ENCODE measurements at places on chromosomes 2 and 18.

GRCh38 chr2:56450047-56450446 lies 266.3 kb downstream of the CCDC85A start:
- no peak for DNase-seq

DNA sequence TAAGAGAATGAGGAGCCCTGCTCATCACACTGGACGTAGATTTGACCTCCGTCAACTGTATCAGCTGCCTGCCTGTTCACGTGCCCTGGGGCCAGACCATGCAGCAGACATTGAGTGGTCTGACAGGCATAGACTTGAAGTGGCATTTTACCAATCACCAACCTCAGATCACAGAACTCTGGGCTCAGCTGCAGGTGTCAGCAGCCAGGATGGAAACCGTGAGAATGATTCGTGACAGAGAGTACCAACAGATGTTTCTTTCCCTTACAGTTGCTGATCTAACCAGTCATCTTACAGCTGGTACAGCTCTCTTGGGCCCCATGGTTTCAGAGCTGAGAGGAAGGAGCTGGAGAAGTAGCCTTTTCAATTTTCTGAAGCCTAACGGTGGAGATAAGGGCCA lies 148.9 kb downstream of the EN1 start:
- no peak for DNase-seq

DNA sequence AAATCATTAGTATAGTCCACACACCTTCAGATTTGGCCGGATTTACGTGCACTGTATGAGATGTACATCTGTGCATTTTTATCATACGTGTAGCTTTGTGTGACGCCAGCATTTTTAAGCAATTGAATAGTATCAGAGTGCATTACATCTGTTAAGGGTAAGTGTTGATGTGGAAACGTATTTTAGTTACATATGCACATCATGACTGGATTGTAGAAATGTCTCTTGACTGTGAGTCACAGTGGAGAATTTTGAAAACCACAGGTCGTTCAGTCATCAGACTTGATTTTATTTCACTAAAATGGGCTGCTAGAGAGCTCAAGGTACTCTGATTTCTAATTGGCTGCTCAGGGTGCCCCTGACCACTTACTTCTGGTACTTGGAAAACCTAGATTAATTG lies 5.4 kb upstream of the GPBAR1 start:
- no peak for DNase-seq

DNA sequence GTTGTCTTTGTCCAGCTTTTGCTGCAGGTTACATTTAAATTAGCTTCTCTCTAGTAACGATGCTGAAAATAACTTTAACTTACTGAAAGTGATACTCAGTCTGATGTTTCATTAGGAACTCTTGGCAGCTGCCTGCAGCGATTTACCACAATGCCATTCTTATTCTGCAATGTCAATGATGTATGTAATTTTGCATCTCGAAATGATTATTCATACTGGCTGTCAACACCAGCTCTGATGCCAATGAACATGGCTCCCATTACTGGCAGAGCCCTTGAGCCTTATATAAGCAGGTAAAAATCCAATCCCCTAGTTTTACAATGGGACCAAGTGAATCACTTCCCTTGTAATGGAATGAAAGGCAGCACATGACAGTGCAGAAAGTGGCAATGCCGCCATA lies 16.3 kb upstream of the MFF start:
- DNase-seq, result no peak

DNA sequence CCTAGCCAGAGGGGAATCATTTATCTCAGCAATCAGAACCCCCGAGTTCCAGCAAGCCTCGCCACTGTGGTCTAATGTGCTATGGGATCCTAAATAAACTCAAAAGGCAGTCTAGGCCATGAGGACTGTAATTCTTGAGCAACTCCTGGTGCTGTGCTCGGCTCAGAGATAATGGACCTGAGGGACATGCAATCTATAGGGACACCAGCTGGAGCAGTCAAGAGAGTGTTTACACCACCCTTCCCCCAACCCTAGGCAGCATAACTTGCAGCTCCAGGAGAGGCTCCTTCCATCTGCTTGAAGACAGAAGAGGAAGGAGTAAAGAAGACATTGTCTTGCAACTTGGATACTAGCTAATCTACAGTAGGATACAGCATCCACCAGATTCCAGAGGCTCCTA lies 225.5 kb upstream of the KLHL14 start:
- no peak for DNase-seq

DNA sequence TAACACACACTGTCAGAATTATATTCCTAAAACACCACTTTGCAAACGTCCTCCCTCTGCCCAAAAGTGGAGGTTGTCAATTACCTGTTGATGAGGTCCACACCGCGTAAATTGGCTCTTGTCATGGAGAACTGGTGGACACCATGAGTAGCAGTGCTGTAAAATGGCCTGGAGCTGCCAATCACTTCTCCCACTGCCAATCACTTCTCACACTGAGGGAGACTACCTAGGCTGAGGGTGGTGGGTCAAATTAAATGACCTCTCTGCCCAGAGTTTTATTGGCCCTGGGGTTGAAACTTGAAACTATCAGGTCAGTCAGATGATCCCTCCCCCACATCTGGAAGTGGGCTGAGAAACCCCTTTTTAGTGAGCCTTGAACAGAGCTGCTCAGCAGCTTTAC lies 89.6 kb downstream of the SOWAHC start:
- no peak for DNase-seq

DNA sequence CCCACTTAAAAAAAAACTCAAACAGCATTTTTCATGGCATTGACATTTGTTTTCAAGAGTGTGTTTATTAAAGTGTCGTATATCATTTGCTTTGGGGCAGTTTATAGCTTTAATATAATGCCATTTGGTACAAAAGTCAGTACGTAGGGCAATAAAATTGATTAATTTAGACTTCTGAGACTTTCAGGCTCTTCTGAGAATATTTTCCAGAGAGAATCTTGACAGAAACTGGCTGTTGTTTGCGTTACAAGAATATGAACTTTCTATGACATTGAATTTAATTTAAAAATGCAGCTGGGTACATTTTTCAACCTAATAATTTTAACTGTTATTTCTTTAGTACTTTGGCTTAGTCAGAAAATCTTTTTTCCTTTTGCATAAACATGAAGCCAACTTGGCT lies 98.9 kb downstream of the RNF144A start:
- DNase-seq, result no peak

DNA sequence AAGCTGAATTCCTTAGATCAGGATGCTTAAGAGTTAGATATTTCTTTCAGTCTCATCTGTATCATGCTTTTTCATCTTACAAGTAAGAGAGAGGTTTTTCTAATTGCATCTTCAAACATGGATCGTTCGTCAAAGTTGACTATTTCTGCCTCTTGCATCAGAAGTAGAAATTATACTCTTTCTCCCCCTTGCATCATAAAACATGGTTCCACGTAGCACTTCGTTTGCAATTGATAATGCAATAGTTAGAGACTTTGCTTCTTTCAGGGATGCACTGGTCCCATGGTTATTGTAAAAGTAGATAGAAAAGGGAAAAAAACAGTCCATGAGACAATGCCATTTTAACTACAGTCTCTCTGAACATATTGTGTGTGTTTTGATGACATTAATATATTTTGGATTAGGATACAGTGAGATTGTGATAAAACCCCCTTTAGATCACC lies 75.1 kb upstream of the PARD3B start:
- no peak for DNase-seq

All from CD4-positive, alpha-beta T cell treated with Interleukin-15 for 4 hours (primary cell).